ENCODE measurements at places on chromosomes 4 and X.

DNA sequence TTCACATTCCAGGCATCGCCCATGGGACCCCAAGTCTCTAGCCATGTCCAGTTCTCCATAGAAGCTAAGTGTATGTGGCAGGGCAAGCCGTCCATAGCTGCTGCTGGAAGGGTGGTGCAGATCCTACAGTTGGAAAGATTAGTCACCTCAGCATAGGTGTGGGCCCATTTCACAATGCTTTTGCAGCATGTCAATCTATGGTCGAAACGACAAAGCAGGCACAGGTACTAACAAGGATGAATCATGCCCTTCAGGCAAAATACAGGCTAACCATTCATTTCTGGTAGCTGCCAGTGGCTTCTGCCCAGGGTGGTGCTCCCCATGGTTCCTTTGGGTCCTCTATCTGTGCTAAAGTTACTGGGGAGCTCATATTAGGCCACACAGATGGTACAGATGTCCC lies 225.2 kb downstream of the ADGRL3 start:
- no peak for DNase-seq

GRCh38 chr4:18111081-18111480 lies 89.5 kb upstream of the LCORL start:
- peak; percentile 93 for DNase-seq

GRCh38 chr4:8099981-8100464 lies 58.6 kb downstream of the ABLIM2 start:
- DNase-seq = no peak

GRCh38 chrX:39008549-39008948 lies 207.3 kb downstream of the MID1IP1 start:
- DNase-seq = no peak

DNA sequence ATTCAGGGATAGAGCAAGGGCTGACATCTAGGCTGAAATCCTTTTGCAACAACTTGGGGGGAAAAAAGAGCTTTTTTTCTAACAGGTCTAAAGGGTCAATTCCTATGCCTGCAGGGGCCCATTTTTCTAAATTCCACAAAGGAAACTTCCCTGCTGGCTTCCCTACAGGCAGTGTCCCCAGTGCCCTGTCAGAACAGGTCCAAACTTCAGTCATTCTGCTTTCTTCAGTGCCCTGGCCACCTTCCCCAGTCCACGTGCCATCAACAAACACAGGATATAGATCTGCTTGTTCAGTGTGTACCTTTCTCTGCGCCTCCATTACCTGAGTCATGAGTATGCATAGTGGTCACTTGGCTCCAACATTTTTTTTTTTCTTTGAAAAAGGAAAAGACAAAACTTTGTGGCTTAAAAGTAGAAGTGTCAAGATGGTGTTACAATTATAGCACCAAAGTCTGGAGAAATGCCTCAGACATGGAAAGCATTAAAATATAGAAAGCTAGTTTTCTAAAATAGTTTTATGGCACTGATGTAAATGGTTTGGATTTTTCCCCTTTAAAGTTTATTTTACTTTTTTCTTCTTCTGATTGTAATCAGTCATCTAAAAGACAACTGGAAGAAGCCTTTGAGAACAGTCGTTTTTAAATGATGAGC lies 84.0 kb upstream of the JADE1 start:
- DNase-seq = peak; percentile 57

- no peak for DNase-seq
Observed at GRCh38 chr4:140047017-140047640, 106.9 kb downstream of the MAML3 start.

DNA sequence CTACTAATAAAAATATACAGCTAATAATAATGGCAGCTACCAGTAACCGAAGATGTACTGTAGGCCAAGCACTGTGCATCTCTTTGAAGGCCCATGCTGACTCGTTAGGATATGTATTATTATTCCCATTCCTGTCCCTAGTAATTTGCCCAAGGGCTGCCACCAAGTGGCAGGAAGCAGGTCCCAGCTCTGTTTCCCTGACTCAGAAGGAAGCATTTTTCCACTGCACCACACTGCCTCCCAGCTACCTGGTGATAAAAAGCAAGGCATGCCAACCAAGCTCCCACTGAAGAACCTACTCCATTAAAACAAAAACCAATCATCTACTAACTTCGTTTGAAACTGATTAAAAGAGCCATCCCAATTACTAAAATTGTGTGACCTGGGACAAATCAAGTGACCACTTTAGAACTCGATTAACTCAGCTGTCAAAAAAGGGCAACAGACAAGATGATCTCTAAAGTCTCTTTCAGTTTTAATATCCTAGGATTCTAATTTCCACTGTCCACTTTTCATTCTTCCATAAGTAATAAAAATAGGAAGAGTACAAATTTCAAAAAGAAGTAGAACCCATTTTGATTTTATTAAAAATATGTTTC lies 24.3 kb upstream of the PGM2 start:
- peak; percentile 89 for DNase-seq

DNA sequence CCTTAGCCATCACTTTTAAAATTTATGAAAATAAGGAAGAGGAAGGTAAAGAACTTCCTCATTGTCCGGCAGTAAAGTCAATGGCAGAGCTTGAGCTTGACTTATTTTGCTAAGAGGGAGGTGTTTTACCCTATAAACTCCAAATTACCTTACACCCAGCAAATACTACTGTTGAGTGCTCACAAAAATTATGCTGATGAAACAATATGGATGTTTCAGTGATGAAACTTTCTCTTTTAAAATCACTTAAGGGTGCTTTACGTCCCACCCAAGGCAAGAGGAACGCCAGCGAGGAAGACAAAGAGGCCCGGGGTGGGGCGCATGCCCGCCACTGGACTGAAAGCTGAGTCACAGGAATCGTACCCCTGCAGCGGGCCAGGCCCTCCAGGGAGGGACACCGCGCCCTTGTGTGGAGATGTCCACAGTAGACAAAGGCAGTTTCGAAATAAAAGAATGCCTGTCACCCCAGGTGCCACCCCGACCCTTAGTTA lies 560 bp upstream of the TMSB4X start:
- DNase-seq = peak; percentile 84

- no peak for DNase-seq
Observed at GRCh38 chr4:87260477-87260876, 40.1 kb upstream of the KLHL8 start.

GRCh38 chr4:4853371-4853823 lies 6.1 kb upstream of the MSX1 start:
- peak; percentile 69 for DNase-seq

DNA sequence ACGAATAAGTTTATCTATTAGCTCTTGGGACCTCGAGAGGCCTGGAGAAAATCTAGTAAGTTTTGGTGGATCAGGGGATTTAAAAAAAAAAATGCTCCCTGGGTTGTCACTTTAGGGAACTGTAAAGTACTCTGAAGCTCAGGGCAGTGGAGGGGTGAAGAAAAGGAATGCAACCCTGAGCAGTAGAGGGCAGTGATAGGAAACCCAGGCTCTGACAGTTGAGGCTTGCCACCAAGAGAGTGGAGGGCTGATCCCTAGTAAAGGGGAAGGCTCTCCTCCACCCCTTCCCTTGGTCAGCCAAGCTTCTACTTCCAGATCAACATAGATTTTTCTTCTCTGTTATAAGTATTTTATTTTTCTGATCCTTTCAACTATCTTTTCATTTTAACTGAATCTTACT lies 73.1 kb downstream of the FBXO8 start:
- no peak for DNase-seq

DNA sequence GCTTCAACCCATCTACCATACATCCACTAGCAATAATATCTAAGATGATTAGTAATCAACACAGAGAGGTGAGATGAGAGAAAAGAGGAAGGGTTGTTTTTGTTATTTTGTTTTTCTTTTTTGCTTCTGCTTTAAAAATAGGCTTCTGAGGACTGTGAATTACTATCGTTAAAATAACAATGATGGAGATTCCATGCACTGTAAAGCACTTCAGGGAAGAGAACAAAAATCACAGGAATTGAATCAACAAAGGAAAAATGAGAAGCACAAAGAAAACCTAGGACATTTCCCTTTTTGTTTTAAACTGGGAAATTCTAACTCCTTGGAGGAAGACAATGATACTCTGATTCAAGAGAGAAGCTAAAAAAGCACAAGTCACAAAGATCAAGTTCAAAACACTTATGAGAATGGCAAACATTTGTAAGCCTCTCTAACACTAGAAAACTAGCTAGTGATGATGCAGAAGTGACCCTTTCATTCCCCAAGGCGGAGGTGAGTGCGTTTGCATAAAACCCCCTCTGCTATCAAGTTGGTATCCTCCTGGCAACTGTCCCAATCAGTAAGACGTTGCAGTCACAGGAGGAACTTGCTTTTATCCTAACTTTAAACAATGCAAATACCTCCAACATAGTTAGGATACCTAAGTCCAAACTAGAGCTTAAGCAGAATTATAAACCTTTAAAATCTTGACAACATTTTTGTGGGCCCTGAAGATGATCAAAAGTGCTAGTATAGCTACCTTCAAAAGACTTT lies 308.5 kb downstream of the CAMK2D start:
- no peak for DNase-seq

GRCh38 chr4:71254451-71255012 lies 84.3 kb upstream of the SLC4A4 start:
- no peak for DNase-seq

GRCh38 chr4:174278467-174278866 lies 5.0 kb downstream of the FBXO8 start:
- DNase-seq = no peak

GRCh38 chr4:68077301-68077700 lies 52.4 kb downstream of the TMPRSS11F start:
- DNase-seq = no peak

- DNase-seq = peak; percentile 58
Observed at GRCh38 chrX:83510510-83511062, 2.5 kb downstream of the POU3F4 start.

- DNase-seq = peak; percentile 24
Observed at GRCh38 chrX:69015156-69015555, 150.1 kb downstream of the PJA1 start.

GRCh38 chrX:24150898-24151297 lies 1.4 kb downstream of the ZFX start:
- DNase-seq = no peak

GRCh38 chr4:47692691-47693090 lies 145.2 kb downstream of the CORIN start:
- no peak for DNase-seq

DNA sequence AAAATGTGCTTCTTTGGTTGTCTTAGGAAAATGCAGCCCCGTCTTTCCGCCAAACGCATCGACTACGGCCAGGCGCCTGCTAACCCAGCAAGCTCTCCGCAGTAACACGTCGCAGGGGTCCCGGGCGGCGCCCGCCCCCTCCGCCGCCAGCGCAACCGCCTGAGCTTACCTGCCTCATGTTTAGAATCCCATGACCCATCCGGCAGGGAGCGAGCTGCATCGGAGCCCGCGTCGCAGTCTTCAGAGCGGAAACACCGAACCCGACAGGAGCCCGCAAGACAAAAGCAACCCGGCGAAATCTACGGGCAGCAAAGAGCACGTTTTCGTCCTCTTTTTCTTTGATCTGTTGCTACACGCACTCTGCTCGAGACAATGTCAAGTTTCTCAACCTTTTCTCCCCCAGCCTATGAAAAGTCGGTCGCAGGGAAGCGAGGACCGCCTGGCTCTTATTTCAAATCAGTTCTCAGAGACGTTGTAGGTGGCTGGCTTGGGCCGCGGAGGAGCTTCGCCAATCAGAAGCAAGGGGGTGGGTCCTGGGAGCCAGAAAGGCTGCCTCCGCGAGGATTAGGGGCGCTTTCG lies at the start of gene MID1:
Gene MID1 (minus strand): TSS at position 465 of the 579 bp plus-strand sequence. CDS start 53,038 bp downstream, outside the sequence.
- peak; percentile 89 for DNase-seq

- peak; percentile 93 for DNase-seq
Observed at GRCh38 chr4:8580321-8581093, at the start of gene GPR78. TSS of gene GPR78 (plus strand) at chr4:8580392. CDS start at chr4:8580983, 591 bp downstream.

DNA sequence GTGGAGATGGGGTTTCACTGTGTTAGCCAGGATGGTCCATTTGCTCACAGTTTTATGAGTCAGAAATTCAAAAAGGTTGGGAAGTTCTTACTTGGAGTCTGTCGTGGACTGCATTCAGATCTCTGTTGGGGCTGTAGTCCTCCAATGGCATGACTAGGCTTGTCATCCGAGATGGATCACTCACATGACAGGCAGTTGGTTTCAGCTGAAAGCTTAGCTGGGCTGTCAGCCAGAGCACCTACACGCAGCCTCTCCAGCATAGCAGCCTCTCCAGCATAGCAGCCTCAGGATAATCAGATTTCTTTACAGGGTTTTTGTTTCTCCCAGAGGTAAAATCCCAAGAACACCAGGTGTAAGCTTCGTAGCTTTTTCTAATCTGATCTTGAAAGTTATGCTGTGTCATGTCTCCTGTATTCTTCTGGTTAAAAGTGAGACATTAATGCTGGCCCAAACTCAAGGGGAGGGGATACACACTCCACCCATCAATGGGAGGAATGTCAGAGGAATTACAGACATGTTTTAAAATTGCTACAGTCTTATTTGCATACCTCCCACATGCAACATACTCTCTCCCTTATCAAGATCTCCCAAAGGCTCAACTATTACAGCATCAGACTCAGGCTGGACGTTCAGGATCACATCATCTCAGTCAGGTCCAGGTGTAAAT lies 31.6 kb upstream of the SOD3 start:
- DNase-seq = peak; percentile 80
